ENCODE measurements at places on chromosomes 6 and 20.
A peak's percentile ranks its signal among the peaks of the same experiment; 100 is the strongest.

GRCh38 chr6:106216527-106216926 is 109.0 kb downstream of the ATG5 start:
- no peak for DNase-seq

GRCh38 chr6:92779746-92780145 is 639.6 kb downstream of the EPHA7 start:
- peak; percentile 33 for DNase-seq

GRCh38 chr6:124983383-124984083 is 21.3 kb downstream of the RNF217 start:
- DNase-seq: no peak

DNA sequence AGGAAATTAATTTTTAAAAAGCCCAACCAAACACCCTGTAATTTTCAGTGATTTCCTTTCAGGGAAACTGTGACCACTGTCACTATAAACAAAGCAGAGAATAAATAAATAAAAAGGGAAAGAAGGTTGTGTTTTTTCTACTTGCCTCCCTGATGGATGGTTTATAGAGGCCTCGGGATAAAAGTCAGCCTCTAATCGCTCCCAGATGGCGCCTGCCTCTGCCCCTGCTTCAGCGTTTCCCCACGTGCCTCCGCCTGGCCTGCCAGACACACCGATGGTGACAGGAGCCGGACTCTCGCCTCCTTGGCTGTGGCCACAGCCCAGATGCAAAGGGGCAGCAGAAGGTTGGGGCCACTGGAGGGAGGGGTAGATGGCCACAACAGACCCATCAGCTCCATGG is 327.7 kb downstream of the CDC5L start:
- no peak for DNase-seq

DNA sequence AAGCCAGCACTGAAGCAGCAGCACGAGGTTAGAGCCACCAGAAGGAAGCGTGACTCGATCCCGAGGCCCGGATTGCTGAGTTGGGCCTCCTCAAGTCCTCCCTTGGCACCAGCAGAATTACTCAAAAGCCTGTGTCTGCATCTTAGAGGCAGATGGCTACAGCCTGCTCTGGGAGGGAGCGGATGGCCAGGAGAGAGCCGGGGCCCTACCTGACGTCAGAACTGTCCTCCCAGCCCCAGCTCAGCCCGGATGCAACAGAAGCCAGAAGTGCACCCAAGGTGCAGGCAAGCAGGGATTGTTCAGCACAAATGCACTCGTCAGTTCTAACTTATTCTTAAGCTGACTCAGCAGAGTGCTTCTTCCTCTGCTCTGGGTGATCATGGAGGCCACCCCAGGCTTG is 155.5 kb upstream of the RPS6KA2 start:
- no peak for DNase-seq

DNA sequence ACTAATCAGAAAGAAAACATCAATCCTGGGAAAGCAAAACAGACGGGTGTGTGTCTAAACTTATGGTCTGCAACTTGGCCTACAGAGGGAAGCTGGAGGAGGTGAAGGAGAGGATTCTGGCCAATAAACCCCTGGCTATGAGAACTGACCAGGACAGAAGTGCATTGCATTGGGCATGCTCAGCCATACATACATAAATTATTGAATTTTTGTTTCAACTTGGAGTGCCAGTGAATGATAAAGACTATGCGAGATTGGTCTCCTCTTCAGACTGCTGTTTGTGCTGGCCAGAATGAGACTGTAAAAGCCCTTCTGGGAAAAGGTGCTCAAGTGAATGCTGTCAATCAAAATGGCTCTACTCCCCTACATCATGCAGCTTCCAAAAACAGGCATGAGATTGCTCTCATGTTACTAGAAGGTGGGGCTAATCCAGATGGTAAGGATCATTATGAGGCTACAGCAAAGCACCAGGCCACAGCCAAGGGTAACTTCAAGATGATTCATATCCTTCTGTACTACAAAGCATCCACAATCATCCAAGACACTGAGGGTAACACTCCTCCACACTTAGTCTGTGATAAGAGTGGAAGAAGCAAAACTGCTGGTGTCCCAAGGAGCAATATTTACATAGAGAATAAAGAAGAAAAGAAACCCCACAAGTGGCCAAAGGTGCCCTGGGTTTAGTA is 17.4 kb downstream of the ADNP start:
- peak; percentile 78 for DNase-seq
